ENCODE measurements at places on chromosomes 11 and 22. TPM values are rescaled to one million over a fixed set of nuclear protein-coding genes. Genes with fewer than 3 reads are reported as not detected.

The LRRC56 gene
- 0.56 TPM for total RNA-seq

The KRTAP5-9 gene
- not detected for total RNA-seq

The MS4A12 gene
- not detected for total RNA-seq

The SWAP70 gene
- 55.6 TPM for total RNA-seq

The CCDC73 gene
- total RNA-seq, result not detected

The SLC5A12 gene
- not detected for total RNA-seq

The SORL1 gene
- 1.7 TPM for total RNA-seq

The IGSF22 gene
- under 0.01 TPM for total RNA-seq

The NXPE4 gene
- not detected for total RNA-seq
